ENCODE measurements at places on chromosomes 4 and X.

DNA sequence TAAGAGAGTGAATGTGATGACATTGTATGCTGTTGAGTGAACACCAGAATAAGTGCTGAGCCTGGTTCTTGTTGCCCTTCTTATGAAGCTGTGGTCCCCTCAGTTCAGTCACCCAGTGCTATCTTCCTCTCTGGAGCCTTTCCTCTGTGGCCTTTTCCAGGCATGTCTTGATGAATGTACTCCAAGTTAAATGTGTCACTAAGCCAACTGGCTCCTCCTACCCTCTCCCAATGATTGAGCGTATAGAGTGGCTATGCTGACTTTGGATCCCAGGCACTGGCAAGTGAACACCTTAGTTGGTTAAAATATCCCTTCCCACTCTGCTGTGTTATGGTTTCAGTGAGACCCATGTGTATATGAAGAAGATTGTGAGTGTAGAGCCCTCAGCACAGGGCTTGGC lies 134.1 kb upstream of the MAMLD1 start:
- no peak for DNase-seq

DNA sequence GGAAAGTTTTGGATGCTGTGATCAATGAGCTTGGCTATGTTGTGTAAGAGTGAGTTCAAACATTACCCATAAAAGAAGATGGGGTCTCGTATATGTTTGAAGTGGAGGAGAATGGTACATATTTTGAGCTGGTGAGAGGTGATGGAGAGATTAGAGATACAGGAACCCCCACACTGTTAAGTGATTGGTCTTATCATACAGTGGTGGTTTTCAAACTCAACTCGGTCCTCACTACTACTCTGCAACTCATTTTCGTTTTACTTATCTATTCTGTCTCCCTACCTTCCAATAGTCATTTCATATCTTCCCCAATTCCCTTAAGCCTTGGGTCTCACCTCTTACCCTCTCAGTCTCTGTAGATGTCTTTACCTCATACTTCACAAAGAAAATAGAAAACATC lies 16.4 kb upstream of the TNIP3 start:
- DNase-seq: no peak

- DNase-seq: no peak
These were observed 49.8 kb downstream of the PDHA2 start for GRCh38 chr4:95889662-95890061.

DNA sequence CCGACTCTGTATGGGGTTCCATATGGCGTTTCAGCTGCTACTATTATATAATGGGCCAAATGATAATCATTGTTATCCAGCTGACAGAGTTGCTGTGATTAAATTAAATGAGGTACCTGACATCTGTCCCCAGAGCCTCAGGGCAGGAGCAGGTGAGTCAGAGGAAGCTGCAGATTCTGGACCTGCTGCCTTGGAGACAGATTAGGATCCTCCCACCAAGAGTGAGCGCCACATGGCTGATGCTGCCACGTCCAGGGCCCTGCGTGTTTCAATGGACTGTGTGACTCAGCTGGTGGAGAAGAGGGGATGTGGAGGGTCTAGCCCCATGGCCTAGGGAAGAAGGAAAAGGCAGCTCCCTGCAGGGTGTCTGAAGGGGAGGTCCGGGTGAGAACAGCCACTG lies 28.3 kb upstream of the UXT start:
- no peak for DNase-seq

DNA sequence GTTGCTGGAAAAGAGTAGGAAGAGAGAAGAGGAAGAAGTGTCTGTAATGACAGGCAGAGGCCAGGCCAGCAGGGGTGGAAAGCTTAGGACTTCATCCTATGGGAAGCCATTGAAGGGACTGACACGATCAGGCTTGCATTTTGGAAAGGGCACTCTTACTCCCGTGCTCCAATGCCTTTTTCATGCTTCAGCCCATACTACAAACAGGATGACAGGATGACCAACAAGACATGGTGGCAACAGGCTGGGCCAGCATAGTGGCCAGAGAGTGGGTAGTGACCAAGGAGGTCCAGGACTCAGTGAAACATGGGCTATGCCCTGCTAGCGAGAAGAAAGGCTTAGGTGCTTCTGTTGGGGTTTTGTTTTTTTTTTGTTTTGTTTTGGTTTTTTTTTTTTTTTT lies 2.6 kb upstream of the KLF3 start:
- no peak for DNase-seq

DNA sequence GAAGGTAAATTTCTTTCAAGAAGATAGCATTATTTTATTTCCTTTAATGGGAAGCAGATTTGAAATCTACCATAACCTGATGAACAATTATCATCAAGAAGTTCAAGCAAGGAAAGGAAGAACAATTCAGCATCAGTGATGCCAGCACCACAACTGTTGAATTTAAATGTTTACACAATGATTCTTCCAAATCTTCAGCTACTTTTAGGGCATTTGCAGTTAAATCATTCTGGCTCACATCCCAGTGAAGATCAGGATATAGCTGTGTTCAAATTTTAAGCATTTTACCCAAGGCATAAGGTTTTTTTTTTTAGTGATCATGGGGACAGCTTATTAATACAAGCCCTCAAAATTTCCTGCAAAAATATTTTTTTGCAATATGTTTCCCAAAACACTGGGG lies 112.9 kb downstream of the SHISA3 start:
- DNase-seq: no peak

GRCh38 chr4:15376594-15376993 lies 51.2 kb upstream of the C1QTNF7 start:
- no peak for DNase-seq

DNA sequence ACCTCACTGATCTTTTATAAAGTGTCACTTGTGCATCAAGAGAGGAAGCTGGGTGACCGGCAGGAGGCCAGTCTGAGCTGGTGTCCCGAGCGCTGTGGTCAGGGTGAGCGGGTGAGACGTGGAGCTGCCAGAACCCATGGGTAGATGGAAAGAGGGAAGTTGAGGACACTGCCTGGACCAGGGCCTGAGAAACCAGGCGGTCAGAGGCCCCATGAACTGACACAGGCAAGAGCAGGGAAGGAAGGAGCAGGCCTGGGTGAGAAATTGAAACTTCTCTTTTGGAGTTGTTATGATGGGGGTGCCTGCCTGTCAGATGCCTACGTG lies 192.6 kb downstream of the AFAP1 start:
- DNase-seq: no peak

Measured in AG10803 (cell line).